IPS DF 6.9 (cell line): ENCODE measurements at places on chromosomes 2 and 18.

DNA sequence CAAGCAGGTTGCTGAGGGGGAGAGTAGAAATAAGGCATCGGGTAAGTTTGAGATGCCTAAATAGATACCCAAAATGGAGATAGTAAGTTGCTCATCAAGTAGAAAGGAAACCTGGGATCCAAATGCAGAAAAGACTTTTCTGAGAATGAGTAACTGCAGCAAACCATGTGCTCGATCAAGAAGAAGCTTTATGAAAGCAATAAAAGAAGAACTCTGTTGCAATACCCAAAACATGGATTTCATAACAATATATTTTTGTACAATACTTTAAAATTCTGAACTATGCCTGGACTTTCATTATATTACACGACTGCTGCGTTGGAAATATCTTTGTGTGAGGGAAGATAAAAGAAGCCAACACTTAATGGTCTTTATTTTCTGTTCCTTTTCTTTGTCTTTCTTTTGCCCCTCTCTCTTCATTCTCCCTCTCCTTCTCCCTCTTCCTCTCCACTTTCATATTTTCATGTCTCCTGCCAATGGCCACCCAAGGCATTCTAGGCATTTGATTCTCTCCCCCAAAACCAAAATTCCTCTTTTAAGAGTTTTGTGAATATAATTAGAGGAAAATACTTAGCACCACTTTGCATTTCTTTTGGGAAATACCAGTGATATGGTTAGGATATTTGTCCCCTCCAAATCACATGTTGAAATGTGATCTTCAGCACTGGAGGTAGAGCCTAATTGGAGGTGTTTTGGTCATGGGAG is 257.6 kb downstream of the MREG start:
- DNase-seq, result no peak

DNA sequence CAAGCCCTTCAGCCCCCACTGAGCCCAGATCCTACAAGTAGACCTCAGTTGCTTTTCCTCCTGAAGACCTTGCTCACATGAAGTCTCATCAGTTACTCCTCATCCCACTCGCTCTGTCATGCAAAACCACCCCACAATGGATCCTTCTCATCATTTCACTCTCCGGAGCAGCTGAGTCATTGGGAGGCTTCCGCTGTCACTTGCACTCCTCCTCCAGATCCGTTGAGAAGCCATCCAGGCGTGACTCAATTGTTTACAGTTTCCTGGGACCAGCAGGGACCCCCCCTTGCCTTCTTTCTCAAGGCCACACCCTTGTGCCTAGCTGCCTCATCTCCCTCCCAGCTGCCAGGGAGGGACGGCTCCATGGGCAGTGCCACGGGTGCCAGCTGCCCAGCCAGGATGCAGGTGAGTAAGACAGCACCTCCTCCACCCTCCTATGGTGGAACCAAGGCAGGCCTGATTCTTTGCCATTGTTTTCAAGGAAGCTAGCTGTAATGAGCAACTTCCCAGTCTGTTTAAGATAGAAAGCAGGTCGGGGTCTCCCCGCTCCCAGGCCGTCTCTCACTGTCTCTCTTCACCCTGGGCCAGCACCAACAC is 16.3 kb downstream of the GPR55 start:
- DNase-seq, result no peak

- DNase-seq, result no peak
Observed at GRCh38 chr2:74031221-74031620, 46.5 kb downstream of the TET3 start.

DNA sequence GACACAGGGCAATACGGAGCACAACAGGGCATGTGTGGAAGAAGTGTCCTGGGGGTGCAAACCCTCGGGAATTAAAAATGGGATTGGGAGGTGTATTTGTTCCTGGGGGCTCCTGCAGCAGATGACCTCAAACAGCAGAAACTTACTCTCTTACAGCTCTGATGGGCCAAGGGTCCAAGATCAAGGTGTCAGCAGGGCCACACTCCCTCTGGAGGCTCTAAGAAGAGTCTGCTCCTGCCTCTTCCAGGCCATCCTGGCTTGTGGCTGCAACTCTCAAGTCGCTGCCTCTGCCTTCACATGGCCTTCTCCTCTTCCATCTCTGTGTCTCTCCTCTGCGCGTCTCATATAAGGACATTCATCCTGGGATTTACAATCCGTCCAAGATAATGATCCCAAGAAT is 12.4 kb upstream of the SPATA3 start:
- DNase-seq, result no peak

- no peak for DNase-seq
Observed at GRCh38 chr18:23627321-23627720, 35.4 kb downstream of the ANKRD29 start.

DNA sequence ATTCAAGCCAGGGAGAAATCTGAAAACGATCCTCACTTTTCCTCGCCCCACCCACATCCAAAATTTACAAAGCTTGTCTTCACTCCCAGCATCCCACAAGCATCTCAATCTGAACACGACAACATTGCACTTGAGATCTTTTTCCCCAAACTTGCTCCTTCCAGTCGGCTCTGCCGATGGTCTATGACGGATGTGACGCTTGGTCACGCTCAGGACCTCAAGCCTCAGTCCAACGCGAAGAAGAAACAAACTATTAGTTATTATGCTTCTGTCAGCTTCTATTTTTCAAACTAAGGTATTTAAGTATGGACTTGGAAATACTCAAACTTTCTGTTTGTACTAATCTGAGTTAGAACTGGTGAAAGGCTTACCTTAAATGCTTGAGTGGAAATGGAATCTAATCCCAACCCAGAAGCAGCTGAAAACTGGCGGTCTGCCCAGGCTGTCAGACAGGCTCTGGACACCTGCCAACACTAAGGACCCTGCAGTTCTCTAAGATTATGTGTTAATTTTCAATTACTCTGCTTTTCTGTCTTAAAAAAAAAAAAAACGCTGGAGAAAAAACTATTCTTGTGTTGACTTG is 132.1 kb upstream of the DNMT3A start:
- no peak for DNase-seq

DNA sequence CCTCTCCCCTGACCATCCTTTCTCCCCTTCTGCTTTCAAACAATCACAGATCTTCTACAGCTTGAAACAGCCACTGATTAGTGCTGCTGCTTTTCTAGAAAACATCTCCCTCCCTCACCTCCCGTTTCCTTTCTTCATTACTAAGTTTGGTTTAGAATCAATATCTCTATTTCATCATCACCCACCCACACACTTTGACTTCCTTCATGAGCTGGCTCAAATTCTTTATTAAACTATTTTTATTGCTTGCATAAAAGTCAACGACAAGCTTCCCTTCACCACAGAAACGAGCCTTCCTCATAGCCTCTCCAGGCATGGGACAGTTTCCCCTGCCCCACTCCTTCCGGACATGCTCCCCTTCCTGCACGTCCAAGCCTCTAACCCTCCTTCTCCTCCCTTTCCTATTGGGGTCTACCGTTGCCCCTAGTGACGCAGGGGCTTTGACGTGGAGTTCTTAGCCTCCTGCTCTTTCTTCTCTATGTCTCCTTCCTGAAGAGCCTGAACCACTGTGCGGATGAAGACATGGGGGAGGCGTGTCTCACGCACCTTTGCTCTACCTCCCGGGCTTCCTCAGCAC is 172.0 kb downstream of the AFF3 start:
- DNase-seq, result no peak

DNA sequence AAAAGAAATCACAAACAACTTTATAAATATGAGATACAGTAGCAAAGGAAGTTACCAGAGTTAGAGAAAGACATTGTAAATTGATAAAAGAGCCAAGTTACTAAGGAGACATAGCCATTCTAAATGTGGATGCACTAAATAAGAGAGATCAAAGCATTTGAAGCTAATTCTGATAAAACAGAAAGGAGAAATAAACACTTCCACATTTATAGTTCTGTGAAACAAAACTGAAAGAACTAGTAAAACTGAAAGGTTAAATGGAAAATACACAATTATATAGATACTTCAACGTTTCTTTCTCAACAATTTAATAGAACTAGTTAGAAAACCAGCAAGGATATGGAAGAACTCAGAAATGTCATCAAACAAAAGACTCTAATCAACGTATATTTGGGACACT is 309.0 kb upstream of the CDH2 start:
- DNase-seq, result no peak

GRCh38 chr2:85748985-85749875 is 4.6 kb upstream of the ATOH8 start:
- no peak for DNase-seq

- no peak for DNase-seq
Observed at GRCh38 chr2:227655454-227655853, 11.2 kb upstream of the SCYGR5 start.

GRCh38 chr2:31835450-31835849 is 175.4 kb downstream of the MEMO1 start:
- DNase-seq, result no peak
